ENCODE measurements at places on chromosomes 11 and 22. TPM values are rescaled to one million over a fixed set of nuclear protein-coding genes. Genes with fewer than 3 reads are reported as not detected.

TECTA gene
- total RNA-seq = 0.86 TPM

OR8G5 gene
- total RNA-seq = not detected

DNA sequence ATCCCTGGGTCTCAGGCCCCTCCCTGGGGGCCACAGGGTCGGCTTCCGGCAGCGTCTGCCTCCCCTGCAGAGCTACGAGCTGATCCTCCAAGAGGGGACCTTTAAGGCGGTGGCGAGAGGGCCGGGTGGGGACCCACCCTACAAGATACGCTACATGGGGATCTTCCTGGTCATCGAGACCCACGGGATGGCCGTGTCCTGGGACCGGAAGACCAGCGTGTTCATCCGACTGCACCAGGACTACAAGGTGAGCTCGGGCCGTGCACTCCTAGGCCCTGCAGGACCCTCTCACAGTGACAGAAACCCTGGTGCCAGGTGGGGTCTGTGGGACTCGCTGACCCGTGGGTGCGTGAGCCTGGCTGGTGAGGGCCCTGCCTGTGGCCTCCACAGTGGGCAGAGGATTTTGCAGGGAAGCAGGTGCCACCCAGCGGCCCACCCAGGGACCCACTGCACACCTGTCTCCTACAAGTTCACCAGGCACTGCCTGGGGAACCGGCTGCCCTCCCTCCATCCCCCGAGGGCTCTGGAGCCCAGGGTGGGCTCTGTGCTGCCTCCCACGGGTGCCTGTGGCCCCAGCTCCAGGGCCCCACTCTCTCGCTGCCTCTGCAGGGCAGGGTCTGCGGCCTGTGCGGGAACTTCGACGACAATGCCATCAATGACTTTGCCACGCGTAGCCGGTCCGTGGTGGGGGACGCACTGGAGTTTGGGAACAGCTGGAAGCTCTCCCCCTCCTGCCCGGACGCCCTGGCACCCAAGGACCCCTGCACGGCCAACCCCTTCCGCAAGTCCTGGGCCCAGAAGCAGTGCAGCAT is 13.7 kb downstream of the MUC5B start:
- H3K4me1 ChIP-seq = no peaks in the 10 kb centered on the region
- H3K27ac ChIP-seq = no peak overlapping the region
- H3K36me3 ChIP-seq = no peaks in the 10 kb centered on the region
- H3K27me3 ChIP-seq = no peaks in the 10 kb centered on the region
- no peak for DNase-seq

- peaks cover 5% of the 10 kb centered on the region for H3K36me3 ChIP-seq
- peaks cover 7% of the 10 kb centered on the region for H3K4me1 ChIP-seq
- no peak for DNase-seq
- no peak overlapping the region for H3K4me3 ChIP-seq
- H3K27ac ChIP-seq = no peak overlapping the region
Measured at GRCh38 chr22:43743131-43743530, 69.0 kb downstream of the EFCAB6 start.

DNA sequence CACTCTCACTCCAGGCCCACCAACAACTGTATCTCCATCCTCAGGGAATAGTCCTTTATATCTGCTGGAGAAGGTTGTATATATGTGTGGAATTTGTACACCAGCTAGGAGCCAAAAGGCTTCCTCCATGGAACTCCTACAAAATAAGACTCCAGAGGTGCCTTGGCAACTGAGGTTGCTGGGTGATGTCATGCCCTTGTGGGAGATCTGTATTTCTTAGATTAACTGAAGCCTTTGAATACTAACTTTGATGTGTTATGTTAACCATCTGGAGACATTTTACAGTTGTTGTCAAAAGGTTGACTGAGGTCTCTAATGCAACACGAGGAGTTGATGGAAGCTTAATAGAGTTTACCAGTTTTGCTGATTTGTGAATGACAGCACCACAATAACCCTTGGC is 139.5 kb upstream of the TTC12 start:
- peaks cover 60% of the 10 kb centered on the region for H3K4me1 ChIP-seq
- H3K4me3 ChIP-seq = no peak overlapping the region
- no peak overlapping the region for H3K27ac ChIP-seq
- H3K27me3 ChIP-seq = peaks cover 12% of the 10 kb centered on the region
- H3K36me3 ChIP-seq = peaks cover 3% of the 10 kb centered on the region
- DNase-seq = no peak

GRCh38 chr11:76694664-76695063 is 24.1 kb upstream of the LRRC32 start:
- no peaks in the 10 kb centered on the region for H3K36me3 ChIP-seq
- no peak overlapping the region for H3K4me3 ChIP-seq
- peaks cover 15% of the 10 kb centered on the region for H3K4me1 ChIP-seq
- no peak overlapping the region for H3K27ac ChIP-seq
- DNase-seq = no peak

All from type B pancreatic cell (in vitro differentiated cells).